Activated CD4-positive, CD25-positive, alpha-beta regulatory T cell (primary cell): ENCODE measurements at places on chromosomes 6 and 20.

- DNase-seq: no peak
Observed at GRCh38 chr20:444117-444516, 18.2 kb downstream of the TBC1D20 start.

- no peak for DNase-seq
Observed at GRCh38 chr20:263701-264100, 6.2 kb downstream of the DEFB132 start.

DNA sequence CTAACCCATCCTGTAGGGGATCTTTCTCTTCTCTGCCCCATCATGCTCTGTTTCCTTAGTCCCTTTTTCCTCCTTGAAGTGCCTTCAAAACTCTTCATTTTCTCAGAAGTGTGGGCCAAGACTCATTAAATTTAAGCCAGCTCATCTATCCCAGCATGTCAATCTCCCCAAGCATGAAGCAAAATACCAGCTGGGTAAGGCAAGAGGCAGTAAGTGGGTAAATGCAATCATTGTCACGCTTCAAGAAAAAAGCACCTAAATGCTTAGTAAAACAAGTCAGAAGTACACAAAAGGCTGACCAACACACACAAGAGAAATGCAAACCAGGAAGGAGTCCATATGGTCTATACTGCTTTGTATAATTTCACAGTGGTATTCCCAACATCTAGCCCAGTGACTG, 61.5 kb downstream of the COL12A1 start:
- no peak for DNase-seq

GRCh38 chr6:159726255-159726917, 920 bp upstream of the WTAP start:
- no peak for DNase-seq

DNA sequence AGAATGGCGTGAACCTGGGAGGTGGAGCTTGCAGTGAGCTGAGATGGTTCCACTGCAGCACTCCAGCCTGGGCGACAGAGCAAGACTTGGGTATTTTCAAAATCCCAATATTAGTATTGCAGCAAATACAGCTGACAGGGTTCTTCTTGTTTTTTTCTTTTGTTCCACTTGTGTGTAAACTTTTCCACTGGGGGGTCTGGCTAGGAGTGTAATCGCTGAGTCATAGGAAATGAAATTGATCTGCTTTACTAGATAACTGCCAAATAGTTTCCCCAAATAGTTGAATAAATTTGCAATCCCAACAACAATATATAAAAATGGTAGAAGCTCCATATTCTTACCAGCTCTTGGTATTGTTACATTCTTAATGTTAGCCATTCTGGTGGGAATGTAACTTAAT, 526.0 kb upstream of the SOX4 start:
- no peak for DNase-seq

DNA sequence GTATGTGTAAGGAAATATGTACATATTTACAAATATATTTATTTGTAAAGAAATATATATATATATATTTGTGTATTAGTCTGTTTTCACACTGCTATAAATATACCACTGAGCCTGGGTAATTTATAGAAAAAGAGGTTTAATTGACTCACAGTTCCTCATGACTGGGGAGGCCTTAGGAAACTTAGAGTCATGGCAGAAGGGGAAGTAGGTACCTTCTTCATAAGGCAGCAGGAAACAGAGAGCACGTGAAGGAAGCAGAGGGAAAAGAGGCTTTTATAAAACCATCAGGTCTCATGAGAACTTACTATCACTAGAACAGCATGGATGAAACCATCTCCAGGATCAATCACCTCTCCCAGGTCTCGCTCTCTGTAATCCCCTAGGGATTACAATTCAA, 644.5 kb upstream of the HS3ST5 start:
- DNase-seq: no peak

DNA sequence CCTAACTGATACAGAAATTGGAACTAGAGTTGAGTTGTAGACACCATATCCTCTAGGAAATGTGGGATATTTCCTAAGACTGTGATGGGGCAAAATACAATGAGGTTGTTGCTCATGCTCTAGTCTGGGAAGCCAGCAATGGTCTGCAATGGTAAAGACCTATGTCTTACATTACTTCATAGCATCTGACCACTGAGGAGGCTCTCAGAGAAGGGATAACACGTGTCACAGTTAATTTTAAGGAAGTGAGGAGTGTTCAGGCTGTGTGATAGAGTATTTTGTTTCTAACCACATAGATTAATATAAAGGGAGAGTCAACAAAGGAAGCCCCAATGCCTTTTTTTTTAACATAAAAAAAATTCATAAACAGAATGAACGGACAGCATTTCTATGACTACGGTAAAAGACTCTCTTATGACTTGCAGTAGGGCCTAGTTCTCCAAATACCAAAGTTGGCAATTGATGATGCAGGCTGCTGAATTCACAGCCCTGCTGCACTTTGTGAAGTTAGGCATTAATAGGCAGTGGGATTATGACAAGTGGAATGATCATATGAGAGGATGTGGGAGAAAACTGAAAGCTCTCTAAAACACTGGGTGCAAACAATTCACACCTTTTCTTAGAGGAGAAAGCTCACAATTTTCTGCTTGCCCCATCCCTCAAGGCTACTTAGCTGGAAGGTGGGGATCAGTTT, 13.7 kb downstream of the KCNS1 start:
- DNase-seq: no peak

- no peak for DNase-seq
Observed at GRCh38 chr6:108951351-108951953, 103.2 kb downstream of the ARMC2 start.

GRCh38 chr6:153698001-153698400, 341.0 kb upstream of the OPRM1 start:
- DNase-seq: no peak

GRCh38 chr20:53586640-53587039, 7.0 kb downstream of the ZNF217 start:
- DNase-seq: no peak

- no peak for DNase-seq
Observed at GRCh38 chr6:58419321-58419720, 1101.9 kb downstream of the PRIM2 start.

- no peak for DNase-seq
Observed at GRCh38 chr6:133040094-133040802, 200.9 kb upstream of the EYA4 start.

DNA sequence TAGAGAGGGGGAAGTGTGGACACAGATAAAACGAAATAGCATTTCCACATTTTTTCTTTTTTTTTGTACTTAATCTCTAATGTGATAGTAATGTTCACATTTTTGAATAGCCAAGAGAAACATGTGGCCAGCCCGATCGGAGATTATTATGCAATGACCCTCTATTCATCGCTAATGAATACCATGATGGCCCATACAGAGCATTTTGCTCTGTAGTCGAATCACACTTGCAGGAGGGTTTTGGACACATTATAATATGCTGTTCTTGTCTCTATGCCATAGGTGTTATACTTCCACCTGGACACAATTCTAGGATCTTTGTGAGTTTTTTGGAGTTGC, 60.1 kb downstream of the MTHFD1L start:
- DNase-seq: no peak

GRCh38 chr6:14306151-14306906, 188.8 kb downstream of the CD83 start:
- DNase-seq: no peak

GRCh38 chr20:12883507-12883885, 125.3 kb upstream of the SPTLC3 start:
- DNase-seq: no peak

GRCh38 chr20:34023937-34024722, 30.4 kb downstream of the RALY start:
- DNase-seq: no peak

DNA sequence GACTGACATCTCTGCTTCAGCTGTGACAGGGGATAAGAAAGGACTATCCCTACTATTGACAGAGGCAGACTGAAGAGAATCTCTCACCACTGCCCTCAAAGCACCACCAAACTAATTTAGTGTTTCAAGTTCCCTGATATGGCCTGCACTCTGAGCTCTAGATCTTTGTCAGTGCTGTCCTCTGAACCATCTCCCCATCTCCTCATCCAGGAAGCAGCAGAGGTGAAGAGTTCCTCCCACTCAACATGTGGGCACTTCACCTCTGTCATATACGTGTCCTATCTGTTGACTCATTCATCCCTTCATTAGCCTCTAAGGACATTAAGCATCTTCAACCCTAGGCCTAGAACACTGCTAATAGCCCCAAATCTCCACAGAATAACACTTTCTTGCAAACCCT, 14.1 kb downstream of the FAM210B start:
- DNase-seq: no peak

GRCh38 chr6:89792881-89793280, 26.7 kb downstream of the MDN1 start:
- no peak for DNase-seq

DNA sequence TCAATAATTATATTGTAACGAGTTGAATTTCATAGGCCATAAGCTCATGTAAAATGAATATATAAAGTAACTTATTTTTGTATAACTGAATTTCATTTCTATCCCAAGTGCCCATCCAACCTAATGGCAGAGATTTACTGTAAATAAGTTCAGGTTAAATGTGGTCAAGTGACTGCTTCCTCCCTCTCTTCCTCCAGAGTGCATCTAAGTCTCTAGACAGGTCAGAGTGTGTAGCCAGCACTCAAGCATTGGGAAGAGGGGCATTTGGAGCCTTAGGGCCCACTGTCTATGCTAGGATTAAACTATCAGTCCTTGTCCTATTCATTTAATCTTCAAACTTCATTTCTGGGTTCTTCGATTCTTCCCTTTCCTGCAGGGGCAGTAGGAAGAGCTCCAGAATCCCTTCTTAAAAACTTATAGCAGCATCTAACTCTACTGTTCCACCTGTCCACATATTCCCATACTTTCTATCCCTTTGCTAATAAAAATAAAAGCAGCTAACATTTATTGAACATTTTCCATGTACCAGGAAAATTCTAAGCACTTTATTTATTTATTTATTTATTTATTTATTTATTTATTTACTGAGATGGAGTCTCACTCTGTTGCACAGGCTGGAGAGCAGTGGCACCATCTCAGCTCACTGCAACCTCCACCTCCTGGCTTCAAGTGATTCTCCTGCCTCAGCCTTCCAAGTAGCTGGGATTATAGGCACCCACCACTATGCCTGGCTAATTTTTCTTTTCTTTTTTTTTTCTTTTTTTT, 36.1 kb upstream of the TOP1 start:
- no peak for DNase-seq

- no peak for DNase-seq
Observed at GRCh38 chr6:122285292-122285913, 114.0 kb upstream of the HSF2 start.

DNA sequence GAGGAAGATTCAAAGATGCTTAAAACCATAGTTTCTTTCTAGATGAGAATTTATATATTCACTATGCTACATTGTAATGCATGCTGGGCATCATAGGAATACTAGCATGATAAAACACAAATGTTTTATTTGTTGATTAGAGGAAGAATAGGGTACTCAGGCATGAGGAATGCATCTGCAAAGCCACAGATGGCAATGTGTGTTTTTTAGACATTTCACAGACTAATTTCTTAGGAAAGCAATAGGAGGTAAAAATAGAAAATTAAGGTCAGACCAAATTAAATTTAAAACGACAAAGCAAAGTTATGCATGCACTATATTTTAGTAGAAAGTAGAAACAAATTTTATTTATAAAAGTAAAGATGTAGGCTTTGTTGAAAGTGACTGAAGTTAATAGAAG, 2.1 kb downstream of the TTK start:
- no peak for DNase-seq

DNA sequence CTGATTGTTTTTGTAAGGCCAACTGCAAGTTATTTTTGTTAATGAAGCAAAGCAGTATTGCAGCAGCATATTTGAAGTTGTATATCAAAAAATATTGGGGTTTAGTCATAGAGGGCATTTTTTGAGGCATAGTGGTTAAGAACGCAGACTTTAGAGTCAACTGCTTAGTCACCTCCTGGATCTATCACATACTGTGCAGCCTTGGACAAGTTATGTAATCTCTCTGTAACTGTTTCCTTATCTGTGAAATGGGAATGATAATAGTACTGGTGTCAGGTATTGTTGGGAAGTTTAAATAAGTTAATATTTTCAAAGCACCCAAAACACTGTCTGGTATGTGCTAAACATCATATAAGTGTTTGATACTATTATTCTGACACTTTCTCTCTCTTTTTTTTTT, 27.2 kb upstream of the EFHC1 start:
- no peak for DNase-seq

DNA sequence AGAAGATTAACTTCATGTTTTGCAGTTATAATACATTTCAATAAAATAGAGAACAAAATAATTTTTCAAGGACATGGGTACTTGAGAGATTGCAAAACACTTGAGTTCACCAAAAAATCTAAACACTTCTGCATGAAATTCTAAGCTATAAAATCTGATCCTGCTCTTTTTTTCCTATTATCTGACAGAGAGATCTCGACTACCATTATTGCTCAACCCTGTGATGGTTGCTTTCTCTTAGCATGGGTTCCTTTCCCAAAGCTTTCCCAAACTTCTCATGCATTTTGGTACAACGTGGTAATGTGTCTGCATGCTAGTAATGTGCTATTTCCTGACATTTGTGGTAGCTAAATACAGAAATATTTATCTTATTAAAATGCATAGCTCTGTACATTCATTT, 1243.1 kb upstream of the ADGRB3 start:
- no peak for DNase-seq

DNA sequence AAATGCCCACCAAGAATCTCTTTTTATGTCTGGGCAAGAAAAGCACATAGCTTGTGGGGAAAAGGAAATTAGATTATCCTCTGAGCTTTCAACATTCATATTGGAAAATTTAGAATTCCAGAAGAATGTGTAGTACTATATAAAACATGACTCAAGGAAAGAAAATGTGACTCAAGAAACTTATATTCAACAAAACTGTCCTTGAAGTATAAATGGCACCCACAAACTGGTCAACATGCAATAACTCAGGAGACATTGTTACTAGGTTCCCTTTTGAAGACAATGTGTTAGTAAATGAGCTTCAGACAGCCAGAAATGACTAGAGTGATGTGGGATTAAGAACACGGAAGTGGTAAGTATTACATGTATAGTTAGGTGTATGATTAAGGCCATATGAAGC, 26.1 kb upstream of the TINAG start:
- DNase-seq: no peak

GRCh38 chr20:62624325-62624690, 18.0 kb upstream of the SLCO4A1 start:
- DNase-seq: no peak

- no peak for DNase-seq
Observed at GRCh38 chr20:49676581-49677291, 36.9 kb downstream of the B4GALT5 start.

DNA sequence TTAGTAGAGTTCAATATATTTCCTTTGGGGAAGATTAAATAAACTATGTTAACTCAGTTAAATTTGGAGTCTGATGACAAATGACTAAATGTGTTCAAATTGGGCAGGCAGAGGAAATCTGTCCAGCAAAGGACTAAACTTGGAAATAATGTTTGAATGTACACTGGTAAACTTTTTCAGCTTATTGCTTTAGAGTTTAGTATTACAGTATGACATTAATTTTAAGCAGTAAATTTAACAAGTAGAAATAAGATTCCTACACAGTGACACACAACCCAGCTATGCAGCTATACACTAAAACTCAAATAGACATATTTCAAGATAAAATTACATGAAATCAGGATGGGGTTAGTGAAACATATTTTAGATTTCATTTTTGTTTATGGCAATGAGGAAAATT, 42.6 kb upstream of the HDGFL1 start:
- no peak for DNase-seq
